ENCODE measurements at places on chromosomes 5 and 9.

- peak; percentile 44 for DNase-seq
Measured at GRCh38 chr5:80255431-80255810, 427 bp downstream of the SERINC5 start.

GRCh38 chr5:59496524-59497134, 396.9 kb downstream of the PDE4D start:
- peak; percentile 33 for DNase-seq

GRCh38 chr5:76580981-76581380, 42.2 kb downstream of the F2RL2 start:
- DNase-seq: no peak

- no peak for DNase-seq
Measured at GRCh38 chr9:119924736-119925135, 555.5 kb upstream of the BRINP1 start.

DNA sequence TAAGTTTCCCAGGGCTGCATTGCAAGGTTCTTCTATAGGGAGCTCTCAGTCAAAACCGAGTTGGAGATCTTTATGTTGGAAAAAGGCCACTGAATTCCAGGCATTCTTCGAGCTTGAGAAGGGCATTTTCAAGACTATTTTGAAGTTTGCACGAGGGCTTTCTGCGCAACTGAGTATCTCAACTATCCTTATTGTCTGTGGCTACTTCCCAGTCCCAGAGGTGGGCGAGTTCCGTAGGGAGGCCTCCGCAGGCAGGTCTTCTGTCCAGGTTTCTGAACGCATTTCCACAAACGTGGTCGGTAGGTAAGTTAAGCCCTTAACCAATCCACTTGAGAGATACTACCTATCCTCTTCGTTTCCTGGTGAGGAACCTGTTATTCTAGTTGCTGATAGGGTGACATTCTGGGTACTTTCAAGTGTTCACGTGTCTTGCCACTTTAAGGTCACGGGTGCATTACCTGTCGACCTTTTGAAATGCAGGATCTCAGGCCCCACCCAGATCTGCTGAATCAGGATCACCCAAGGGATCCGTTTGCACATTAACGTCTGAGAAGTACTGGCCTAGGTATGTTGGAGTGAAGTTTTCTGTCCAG, 51.4 kb upstream of the TJP2 start:
- no peak for DNase-seq

- no peak for DNase-seq
Measured at GRCh38 chr5:107812570-107813141, 141.9 kb upstream of the EFNA5 start.

DNA sequence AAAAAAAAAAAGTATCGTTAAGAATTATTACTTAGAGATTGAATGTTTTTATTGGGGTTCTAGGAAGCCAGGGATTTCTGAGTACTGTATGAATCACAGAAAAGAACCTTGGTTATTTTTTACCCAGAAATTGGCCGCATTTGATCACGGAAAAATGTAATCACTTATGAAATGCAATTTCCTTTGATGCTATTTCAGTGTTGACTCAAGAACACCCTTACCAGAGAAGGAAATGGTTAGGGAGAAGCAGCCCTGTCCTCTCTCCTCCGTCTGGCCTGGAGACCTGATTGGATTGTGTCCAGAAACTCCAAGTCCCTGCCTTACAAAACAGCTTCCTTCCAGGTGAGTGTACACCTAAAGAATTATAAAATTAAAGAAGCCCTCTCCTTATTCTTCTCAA, 116.7 kb downstream of the MED10 start:
- no peak for DNase-seq

- no peak for DNase-seq
Measured at GRCh38 chr9:15272377-15272928, 34.6 kb downstream of the TTC39B start.

DNA sequence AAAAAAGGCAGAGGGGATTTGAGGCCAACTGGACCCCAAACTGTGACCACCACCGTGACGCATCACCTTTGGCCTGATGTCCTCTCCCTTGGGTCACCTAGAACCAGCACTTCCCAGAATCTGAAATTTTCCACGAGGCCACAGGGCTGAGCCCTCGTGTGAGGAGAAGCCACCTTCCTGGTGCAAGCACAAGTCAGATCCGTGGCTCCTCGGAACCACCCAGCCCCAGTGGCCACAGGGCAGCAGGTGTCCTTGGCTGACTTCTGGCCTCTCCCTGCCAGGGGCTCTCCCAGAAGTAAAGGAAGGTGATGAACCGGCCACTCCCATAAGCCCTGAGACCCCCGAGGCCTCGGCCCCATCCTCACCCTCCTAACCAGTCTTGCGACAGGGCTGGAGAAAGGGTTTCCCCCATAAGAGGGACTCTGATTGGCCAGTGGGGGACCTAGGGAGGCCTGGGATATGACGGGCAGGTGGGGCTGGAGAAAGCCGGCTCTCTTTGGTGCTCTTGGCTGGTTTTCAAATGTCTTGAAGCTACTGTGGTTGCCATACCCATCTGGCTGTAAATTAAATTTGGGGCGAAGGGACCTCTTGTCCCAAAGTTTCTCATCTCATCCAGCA, 20.9 kb upstream of the HMCN2 start:
- no peak for DNase-seq

GRCh38 chr5:177600508-177601018, 631 bp downstream of the B4GALT7 start:
- peak; percentile 44 for DNase-seq

DNA sequence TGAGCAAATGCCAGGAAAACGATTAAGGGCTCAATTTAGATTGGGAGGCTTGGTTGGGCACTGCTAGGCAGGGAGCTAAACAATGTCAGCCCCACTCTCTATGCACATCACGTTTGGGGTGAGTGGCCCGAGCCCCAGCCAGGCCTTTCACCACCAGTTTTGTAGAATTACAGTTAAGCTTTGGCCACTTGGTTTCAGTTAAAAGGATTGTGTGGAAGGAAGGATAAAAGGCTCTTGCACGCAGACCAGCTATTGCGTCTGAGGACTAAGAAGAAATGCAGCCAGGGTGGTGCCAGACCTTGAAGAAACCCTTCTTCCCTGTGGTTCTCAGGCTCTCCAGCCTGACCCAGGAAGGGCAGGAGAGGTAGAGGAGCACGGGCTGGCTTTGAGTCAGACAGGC, 125.3 kb upstream of the SLC44A1 start:
- DNase-seq: no peak

- no peak for DNase-seq
Measured at GRCh38 chr5:147055850-147056566, 177.5 kb upstream of the PPP2R2B start.

DNA sequence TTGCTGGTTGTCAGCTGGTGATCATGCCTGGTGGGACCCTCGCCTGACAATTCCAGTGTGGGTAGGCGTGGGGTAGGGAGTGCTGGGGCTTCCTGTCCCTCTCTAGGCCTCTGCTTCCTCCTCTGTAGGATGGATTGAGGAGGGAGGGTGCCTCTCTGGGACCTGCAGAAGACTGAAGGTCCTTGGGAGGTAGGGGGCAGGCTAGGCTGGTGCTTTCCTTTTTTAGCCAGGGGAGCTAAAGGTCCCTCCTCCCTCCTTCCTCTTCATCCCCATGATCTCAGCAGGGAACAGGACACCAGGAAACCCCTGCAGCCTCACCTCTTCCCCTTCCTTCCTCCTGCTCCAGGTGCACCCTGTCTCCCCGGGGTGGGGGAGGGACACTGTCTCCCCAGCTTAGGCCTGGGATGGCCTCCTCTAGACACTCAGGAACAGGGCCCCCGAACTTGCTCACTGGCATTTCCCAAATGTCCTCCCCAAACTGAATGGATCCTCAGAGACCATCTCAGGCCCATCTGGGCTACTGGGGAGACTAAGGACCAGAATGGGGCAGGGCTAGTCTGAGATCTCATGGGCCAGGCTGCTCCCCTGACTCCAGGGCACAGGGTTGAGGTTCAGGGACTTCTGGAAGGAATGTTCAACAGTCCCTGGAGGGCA, 8.4 kb downstream of the SH2D3C start:
- DNase-seq: peak; percentile 59

GRCh38 chr9:80320480-80320879, 748.7 kb downstream of the TLE4 start:
- no peak for DNase-seq

DNA sequence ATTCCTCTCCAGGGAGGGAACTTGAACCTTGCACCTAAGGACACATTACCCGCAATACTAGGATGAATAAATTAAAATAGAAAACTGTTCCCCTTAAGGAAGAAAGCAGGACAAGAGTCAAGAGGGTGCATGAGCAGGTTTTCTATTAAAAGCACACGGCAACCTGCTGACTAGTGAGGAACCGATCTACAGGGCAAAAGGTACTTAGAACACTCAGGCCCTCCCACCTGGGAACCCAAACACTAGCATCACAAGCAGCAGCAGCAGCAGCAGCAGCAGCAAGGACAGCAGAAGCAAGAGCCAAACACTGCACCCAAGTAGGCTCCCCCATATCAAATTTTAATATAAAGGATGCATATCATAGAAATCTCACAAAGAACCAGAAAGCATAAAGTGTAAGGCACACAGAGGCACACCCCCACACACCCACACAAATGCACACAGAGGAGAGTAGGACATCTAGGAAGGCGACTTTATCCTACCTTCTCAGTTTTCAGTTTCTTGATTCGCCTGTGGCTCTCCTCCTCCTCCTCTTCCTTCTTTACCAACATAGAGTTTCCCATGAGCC, 2.8 kb downstream of the ZNF608 start:
- DNase-seq: peak; percentile 35

- peak; percentile 54 for DNase-seq
Measured at GRCh38 chr5:38265546-38266179, 7.3 kb downstream of the EGFLAM start.

DNA sequence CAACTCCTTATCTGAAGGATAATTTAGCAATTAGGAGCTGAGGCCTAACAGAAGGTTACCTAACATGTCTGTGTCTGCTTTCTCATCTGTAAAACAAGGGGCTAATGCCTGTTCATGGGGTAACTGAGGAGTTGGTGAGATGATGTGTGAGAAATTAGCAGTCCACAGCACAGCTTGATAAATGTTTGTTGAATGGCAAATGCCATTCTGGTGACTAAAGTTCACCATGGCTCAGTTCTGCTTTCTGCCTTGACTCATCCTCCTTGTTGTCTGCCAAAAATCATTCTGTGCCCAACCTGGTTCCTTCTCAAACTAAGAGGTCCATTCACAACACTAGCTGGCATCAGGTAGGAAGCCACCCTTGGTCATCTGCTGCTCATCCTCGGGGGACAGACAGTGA, 552.0 kb upstream of the KLF4 start:
- DNase-seq: no peak

DNA sequence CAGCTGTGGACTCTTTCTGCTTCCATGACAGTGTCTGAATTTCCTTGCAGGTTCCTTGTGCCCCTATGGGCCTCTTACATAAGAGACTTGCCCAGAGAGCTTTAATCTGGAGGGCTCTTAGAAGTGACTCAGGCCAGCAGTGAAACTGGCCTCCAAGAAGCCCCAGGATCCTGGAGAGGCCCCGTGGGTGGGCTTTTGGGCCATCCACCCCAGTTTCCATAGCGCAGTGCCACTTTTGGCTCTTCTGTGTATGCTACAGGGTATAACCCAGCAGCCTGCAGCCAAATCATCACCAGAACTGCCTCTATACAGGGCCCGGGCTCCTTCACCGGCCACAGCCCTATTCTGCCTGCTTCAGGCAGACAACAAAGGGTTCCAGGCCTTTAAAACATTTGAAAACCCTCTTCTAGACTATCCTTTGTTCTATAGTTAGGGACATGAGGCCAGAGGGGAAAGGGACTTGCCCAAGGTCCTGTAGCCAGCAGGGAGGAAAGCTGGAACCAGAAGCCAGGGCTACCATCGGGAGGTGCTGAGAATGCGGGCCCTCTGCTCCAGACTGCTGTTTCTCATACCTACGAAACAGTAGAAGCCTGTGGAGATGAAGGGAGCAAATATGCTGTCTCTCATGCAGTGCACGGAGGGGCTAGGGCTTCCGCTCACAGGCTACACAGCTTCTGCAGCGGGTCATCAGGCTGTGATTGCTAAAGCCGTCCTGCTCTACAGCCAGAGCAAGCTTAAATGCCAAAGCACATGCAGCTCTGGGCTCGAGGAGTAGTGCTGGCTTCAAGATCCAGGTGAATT, 18.0 kb downstream of the SH3PXD2B start:
- DNase-seq: no peak

GRCh38 chr5:159752622-159753275, 163.5 kb upstream of the ADRA1B start:
- DNase-seq: no peak

DNA sequence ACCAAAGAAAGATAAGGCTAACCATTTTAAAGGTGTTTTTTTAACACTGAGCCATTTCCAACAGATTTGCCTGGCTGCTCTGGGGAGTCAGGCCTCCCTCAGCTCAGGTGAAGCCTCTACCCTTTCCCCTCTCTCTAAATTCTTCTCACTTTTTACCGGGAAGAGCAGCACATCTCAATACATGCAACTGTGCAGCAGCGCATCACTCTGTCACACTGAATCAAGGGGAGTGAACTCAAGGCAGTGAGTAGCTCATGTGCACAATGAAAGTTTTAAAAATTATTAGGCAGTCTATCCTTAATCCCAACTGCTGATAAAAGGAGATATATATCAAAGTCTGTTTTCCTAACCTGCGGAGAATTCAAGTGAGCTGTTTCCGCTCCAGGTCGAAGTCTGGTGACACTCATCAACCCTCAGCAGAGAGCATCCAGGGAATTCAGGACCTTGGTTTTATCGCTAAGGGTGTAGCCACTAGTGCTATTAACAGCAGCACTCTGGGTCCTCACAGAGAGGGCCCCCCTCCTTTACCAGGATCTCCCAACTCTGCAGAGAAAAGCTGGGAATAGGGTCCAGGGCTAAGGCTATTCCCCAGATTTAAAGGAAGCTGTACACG, 1.0 kb downstream of the CEMIP2 start:
- DNase-seq: no peak

DNA sequence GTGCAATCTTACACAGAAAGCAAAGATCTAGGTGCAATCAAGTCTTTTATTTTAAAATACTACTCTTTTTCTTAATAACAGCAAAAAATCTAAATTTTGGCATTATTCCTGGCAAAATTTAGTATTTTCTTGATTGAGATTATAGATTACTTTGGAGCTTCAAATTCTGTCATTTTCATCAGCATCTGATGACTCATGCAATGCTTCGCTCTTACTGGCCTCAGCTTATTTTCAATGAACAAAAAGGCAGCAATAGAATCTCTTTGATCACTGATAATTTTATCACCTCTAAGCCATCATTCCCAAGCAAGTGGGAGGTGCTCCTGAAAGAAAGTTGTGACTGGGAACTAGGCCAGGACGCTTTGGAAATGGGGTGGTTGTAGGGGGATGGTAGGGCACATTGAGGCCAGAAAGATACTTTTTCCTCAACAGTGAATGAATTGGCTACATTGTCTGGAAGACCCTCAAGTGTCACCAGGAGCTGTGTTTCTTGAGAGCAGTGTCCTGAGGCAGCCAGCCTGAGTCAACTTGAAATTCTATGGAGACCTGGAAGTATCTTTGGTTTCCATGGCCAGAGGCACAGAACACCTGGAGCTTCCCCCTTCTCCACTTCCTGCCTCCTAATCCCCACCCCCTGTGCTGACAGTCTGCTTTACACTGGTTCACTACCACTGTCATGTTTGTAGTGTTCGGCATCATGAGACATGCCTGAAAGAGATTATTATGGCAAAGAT, 46.9 kb upstream of the APC start:
- no peak for DNase-seq
